ENCODE measurements at places on chromosomes 3 and 15.

- DNase-seq, result no peak
These were observed at the start of gene PRSS50 for GRCh38 chr3:46717447-46718231. Gene PRSS50, minus strand, starts transcription at chr3:46717869. Its CDS starts 45 bp downstream, at chr3:46717824.

GRCh38 chr3:119443179-119443578 lies 20.2 kb downstream of the TMEM39A start:
- DNase-seq, result no peak

DNA sequence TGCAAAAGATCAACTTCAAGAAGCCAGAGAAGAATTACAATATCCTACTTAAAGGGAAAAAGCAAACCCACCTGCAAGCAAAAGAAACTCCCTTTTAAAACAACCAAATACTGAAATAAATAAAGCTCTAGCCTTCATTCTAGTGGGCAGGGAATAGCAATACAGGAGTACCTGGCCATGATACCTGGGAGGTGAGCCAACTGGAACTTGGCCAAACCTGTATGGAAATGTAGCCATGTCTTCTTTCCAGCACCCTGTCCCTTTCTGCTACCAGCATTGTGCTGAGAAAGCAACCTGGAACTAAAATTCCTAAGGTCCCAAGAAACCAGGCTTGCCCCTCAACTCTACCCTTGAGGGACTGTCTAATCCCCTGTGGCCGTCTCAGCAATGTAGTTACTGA lies 530.0 kb downstream of the EPHB1 start:
- DNase-seq, result no peak

DNA sequence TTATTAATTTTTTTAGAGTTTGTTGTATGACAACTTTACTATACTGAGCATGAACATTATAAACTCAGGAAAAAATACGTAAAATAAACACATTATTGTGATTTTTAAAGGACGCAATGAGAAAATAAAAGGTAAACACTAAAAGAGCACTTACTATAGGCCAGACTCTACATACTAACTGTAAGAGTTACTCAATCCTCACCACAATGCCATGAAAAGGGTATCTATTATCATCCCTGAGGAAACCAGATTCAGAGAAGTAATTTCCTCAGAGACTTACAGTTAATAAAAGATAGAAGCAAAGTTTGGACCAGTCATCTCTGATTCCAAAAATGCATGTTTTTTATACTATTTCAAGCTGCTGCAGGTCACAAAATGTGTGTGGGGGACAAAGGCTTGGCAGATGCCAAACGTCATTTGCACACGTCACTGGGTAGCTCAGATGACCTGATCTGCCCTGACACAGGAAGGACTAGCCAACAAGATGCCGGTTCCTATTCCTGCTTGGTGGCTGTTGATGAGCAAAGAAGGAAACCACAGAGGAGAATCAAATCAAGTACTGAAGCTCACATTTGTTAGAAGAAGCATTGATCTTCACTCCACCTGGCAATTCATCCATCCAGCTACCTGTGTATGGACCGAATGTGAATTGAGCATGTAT lies 42.3 kb downstream of the KLHL6 start:
- peak; percentile 18 for DNase-seq

DNA sequence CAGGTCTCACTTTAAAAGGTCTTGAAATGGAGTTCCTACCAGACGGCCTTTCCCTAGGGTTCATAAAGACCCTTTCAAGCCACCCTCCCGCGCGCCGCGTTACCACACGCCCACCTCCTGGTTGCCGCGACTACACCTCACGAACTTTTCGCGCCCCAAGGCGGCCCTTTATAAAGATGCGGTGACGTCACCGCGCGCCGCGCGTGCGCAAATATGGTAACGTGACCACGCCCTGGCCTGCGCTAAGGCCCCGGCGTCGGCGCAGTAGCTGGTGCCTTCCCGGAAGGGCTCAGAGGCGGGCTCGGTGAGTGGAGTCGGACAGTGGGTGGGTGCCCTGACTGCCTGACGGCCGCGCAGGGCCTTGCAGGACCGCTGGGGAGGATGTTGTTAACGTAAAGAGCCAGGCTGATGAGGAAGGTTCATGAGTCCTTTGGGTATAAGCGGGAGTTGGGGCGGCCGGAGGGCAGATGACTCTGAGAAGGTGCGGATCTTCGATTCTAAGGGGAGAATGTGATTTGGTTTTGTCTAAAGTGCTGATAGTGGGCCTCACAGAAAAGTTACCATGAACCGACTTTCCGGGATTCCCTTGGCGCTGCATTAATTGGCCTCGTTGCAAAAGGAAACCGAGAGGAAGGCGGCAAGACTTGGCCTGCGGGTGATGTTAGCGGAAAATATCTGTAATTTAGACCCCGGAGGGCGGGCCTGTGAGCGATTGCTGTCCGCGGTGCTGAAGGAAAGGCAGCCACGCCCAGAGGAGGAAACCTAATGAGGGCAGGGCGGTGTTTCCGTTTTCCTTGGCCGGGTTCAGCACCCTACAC lies 54.4 kb downstream of the FEZF2 start:
- peak; percentile 88 for DNase-seq

DNA sequence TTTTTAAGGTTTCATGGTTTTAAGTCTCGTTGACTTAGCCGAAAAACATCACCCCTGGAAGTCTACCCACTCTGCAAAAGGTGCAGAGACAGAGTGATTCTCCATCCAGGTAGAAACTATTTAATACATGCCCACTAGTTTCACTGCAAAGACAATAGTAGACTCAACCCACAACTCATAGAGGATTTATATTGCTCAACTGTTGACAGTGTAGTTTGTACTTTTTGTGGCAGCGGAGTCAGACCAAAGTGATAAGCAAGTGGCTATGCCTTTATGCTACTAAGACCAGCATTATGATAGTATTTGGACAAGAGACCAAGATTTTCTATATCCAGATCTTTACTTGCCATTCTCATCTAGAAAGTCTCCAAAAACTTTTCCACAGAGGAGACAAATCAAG lies 98.8 kb upstream of the ZBTB20 start:
- no peak for DNase-seq

DNA sequence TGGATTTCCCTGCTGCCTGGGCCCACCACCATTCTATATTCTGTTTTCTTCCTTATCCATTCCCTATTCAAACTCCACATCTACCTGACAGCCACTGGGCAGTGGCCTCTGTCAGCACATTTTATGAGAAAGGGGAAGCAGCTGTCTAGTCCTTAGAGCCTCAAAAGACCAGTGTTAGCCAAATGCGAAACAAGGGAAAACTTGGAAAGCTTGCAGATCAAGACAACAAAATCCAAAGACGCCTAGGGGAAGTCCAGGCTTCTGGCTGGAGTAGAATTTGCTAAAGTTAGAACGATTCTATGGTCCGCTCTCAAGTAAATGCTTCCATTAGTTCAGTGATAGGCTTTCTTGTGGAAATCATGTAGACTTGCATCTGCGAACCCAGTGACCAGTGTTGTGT lies 39.4 kb upstream of the CHST2 start:
- no peak for DNase-seq

- no peak for DNase-seq
These were observed 7.8 kb upstream of the ICE2 start for GRCh38 chr15:60486742-60487141.

DNA sequence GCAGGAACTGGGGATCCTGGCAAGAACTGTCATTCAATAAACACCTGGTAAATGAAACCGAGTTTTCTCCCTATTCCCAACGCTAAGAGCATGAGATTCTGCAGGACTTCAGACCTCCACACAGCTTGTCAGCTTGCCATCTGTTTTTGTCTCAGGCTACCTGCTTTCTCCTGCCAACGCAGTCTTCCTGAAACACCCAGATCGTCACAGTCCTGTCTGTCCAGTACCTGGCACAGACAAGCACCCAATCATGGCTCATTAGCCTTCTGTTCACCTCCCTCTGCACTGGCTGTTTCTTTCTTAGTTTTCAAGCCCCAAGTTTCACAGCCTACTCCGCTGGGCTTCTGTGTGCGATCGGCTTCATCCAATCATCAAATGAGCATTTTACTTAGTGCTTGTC lies 5.0 kb downstream of the SLC12A8 start:
- DNase-seq, result no peak

- no peak for DNase-seq
These were observed 3.0 kb upstream of the ANKRD28 start for GRCh38 chr3:15800780-15801179.

GRCh38 chr3:64541803-64542202 lies 146.0 kb downstream of the ADAMTS9 start:
- no peak for DNase-seq

DNA sequence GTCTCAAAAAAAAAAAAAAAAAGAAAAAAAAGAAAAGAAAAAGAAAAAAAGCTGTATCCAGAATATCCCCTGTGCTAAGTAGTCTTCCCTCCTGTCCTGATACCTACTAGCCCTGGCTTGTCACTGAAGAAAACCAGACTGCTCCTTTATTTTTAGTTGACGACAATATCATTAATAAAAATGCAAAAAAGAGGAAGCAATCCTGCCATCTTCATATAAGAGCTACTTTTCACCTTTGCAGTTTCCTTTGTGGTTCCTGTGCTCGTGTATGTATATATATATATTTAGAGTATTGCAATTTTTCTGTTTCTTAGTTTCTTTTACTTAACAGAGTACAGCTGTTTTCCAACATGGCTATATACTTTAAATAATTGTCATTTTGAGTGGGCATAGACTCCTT lies 13.6 kb downstream of the C3orf20 start:
- no peak for DNase-seq
